Hepatic stellate cell (primary cell): ENCODE measurements at places on chromosomes 2 and 18.
A peak's percentile ranks its signal among the peaks of the same experiment; 100 is the strongest.

DNA sequence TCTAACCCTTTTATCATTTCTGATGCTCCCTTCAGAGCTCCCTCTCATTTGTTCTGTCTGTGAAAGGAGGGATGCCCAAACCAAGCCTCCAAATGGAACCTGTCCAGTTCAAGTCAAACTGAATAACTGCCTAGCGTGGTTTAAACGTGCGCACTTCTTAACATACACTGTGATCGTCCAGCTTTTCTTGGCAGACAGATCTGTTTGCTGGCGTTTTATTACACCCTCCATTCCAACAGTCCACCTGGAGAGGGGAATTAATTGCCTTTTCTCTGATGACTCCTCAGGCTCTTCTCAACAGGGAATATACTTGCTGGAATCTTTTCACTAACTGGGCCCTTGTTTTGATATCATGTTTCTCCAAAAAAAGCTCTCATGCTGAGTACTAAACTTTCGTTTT lies 379.2 kb upstream of the POU3F3 start:
- no peak for DNase-seq

GRCh38 chr2:239839306-239839705 lies 185.8 kb downstream of the NDUFA10 start:
- no peak for DNase-seq

DNA sequence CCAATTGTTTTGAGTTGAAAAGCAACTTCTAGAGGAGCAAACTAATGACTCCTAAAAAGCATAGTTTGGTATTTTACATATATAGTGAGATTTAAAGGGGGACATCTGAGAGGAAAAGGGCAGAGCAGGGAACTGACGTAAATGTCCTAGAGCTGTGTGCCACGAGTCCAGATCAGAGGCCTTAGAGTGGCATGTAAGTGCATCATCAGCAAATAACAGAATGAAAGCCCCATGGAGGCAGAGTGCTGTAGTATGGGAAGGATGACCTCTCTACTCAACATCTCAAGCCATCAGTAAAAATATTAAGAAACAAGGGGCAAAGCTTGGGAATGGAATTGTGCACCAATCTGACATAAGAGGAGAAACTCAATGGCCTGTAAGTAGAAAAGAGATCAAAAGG lies 31.4 kb downstream of the SCG2 start:
- DNase-seq, result no peak

- no peak for DNase-seq
Measured at GRCh38 chr2:99810225-99810624, 320.4 kb upstream of the REV1 start.

DNA sequence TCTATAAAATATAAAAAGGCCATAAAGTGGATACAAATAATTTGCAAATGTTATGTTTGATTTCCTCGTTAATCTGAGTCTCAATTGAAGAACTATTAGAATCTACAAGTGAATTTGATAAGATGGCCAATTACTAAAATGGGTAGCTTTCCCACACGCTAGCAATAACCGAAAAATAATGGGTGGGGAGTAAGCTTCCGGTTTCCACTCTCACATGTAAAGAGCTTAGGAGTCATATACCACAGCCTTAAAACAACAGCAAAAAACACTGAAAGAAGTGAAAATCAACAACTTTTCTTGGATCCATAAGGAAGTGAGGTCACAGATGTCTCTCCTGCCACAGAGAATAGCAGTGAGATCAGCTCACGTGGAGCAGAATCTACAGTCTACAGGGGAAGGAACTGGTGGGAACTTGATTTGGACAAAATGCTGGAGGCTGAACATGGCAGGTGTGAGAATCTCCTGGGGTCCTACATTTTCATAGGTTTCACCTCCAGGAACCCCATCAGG lies 18.6 kb downstream of the THAP4 start:
- no peak for DNase-seq

GRCh38 chr2:25460261-25460905 lies 118.7 kb upstream of the DNMT3A start:
- DNase-seq, result no peak

GRCh38 chr2:173059971-173060461 lies 15.6 kb upstream of the MAP3K20 start:
- no peak for DNase-seq

DNA sequence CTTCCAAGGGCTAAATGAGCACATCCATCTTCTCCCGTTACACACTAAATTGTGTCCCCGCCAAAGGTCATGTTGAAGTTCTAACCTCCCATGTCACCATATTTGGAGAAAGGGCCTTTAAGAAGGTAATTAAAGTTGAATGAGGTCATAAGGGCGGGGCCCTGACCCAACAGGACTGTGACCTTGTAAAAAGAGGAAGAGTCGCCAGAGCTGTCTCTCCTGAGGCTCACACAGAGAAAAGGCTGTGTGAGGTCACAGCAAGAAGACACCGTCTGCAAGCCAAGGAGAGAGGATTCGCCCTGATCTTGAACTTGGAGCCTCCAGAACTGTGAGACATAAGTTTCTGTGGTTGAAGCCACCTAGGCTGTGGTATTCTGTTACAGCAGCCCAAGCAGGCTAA lies 24.1 kb downstream of the TRABD2A start:
- DNase-seq, result no peak

- no peak for DNase-seq
Measured at GRCh38 chr2:240903191-240904060, 2.7 kb upstream of the CROCC2 start.

- no peak for DNase-seq
Measured at GRCh38 chr2:166464187-166464586, 29.9 kb downstream of the SCN7A start.

DNA sequence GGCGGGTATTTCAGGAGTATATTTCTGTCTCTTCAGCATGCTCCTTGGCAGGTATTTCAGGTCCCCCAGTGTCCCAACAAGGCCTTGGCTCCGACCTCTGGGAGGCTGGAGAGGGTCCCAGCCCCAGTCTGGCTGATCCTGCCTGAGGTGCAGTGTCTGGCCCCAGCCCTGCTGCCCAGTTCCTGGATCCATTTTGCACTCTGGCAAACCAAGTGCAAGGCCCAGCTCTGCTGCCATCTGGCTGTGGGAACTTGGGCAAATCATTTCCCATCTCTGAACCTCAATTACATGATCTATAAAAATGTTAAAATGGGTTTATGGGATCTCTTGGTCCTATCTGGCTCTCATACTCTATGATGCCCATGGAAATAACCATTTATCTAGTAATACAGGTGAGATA lies 63.6 kb downstream of the ZBTB7C start:
- no peak for DNase-seq

GRCh38 chr2:169824373-169825333 lies at the start of gene METTL5:
Gene METTL5, minus strand, starts transcription at chr2:169824905. Its CDS starts 308 bp downstream, at chr2:169824597.
- DNase-seq, result peak; percentile 84

DNA sequence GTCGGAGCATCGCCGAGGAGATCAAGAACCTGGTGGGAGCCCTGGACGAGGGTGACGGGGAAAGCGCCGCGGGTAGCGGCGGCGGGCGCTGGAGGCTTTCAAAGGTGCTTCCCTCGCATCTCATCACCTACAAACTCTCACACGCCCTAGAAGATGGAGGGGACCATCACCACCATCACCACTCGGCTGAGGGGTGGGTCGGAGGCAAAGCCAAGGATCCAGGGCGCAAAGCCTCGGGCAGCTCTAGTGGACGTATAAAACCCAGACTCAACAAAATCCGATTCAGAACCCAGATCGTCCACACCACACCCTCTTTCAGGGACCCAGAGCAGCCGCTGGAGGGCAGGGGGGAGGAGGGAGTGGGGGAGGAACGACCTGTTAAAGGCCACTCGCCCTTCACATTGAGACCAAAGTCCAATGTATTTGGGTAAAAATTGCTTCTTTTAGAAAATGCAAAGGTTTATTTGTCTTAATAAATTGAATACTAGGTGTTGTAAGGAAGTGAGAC lies 1.5 kb downstream of the SOWAHC start:
- no peak for DNase-seq

DNA sequence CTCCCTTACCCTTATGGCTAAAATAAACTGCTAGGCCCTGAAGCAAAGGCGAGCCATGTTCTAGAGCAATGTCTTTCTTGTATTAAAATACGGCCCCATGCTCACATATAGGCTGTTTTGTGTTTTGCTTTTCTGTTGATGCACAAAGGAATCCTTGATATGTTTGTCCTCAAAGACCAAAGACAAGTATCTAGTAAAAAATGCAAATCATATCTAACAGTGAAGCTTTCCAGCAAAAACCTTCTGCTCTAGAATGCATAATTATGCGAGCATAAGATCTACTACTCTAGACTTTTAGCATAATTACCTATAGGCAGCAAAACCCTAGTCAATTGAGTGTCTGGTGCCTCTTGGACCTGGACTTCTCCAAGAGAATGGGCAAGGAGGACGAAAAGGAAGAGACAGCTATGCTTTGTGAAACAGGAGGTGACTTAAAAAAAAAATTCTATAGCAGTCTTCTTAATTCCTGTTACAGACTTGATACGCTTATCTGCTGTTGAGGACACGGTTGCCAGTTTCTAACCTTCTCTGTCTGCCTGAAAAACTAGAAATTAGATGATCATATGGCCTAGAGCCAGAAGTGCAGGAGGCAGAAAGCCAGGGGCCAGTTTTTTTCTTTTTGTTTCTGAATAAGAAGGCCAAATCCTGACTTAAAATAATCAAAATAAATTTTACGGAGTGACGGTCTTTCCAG lies 1.5 kb upstream of the AMMECR1L start:
- no peak for DNase-seq

DNA sequence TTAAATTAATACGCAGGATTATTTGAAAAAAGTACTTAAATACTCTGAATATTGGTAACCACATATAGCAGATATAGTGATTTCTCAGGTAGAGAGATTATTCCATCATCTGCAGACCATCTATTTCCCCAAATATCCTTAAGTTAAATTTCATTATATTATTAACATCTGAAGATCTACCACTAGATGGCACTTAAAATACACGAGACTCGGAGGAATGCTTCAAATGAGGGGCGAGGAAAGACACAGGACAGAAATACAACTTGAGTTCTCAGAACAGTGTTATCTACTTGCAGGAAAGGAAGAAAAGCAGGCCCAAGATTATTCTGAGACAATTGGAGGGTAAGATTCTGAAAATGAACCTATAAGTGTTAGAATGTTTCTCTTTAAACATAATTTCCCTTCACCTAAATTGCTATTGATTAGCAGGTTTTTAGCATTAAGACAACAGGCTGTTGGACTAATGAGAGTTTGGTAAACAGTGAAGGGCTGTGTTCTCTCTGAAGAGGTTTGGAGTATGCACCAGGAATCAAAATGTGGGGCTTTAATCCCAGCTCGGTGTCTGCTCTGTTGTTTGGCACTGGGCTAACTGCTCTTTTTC lies 76.9 kb upstream of the GCFC2 start:
- peak; percentile 8 for DNase-seq

DNA sequence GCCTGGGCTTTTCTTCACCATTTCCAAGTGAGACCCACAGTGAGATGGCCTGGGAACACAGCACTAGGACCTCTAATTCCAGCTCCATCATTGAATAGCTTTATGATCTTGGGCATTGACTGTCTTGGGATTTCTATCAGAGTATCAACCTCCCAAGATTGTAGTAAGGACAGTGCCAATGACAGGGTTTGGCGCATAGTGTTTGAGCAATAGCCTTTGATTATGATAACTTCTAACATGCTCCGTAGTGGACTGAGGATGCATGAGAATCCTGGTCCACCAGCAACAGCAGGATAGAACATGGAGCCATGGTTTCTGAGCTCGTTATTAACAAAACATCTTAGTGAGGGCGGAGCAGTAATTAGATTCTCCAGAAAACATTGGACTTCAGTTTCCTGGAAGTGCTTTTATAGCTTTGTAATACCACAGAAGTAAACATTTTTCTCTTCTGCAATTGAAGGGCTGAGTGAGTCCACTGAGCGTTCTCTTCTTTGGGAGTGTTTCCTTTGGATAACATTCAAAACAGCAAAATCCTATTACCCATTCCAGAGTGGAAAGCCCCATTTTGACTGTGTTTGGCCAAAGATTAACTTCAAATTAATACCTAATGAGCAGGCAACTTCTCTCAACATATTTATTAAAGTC lies 63.7 kb downstream of the IL1R2 start:
- no peak for DNase-seq

GRCh38 chr18:62606106-62606505 lies 83.3 kb downstream of the ZCCHC2 start:
- DNase-seq, result no peak

DNA sequence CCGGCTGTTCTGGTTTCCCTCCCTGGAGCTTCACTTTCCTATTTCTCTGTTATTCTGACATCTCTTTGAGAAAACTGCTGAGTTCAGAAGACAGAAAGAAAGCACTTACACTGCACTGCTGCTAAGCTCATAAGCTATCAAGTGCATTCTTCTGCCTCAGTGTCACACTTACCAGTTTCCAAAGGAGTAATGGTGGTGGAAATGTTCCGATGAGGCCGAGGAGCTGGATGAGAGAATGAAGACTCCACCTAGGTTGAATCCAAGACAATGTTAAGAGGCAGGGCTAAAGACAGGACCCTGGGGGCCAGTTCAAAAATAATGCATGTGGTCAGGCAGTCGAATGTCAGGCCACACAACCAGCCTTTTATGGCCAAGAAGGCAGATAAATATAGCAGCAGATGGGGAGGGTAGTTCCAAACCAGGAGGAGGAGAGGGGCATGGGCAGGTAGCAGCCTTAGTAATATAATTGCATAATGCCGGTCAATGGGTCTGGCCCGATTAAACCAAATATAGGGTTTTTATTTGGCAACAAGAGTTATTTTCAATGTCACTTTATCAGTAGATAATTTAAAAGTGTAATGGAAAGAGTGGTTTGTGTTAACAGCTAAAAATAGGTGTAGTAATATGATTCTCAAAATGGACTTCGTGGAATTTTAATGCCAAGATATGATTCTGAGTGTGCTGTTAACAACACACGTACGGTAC lies at the start of gene MYOM1:
Gene MYOM1 (minus strand): TSS at position 338 of the 705 bp plus-strand sequence. CDS start 4,745 bp downstream, outside the sequence.
- no peak for DNase-seq

DNA sequence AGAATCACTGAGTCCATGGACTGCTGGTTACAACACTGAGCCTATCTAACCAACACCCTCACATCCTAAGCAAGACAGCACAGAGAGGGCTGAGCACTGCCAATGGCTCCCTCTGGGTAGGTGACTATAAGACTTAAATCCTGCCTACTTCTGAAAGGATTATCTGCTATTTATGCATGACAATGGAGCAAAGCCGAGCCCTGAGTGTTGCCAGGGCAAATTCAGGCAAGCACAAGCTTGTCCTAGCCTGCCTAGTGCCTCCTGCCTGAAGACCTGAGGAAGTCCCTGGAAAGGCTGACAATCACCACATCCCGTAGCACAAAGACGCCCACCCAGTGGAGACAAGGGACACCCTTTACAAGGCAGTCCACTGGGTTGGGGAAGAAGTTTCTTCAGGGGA lies 129.7 kb downstream of the OSR1 start:
- no peak for DNase-seq
